ENCODE measurements at places on chromosomes 4 and X.

DNA sequence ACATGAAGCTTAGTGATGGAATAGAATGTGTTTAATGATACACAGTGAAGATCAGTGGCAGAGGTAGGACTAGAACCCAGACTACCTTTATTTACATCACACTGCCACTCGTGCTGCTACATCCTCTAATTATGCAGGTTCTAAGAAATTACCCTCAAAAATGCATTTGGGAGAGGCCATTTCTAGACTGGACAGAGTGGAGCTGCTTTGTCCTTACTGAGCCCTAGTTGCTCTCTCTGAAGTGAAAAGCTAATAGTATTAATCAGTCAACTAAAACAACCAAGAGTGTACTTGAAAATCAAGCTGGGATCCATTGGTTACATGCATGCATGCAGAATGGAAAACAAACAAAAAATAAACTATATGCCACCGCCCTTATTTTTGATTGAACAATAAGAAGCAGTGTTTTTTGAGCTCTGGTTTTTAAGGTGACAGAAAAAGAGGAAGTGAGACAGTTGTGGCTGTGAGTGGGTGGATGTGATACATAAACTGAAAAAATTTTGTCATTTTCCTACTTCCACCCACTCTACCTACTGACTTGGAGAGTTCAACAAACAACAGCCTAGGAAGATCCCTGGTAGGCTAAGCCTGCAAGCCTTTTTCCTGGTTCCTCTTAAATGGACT, 6.8 kb upstream of the VSIG4 start:
- DNase-seq: peak; percentile 54

- no peak for DNase-seq
These were observed 1.5 kb upstream of the NDNF start for GRCh38 chr4:121073672-121074381.

- peak; percentile 52 for DNase-seq
These were observed at the start of gene CDS1 for GRCh38 chr4:84582988-84583875. CDS1 (plus strand) TSS chr4:84583127; CDS start chr4:84583402, 275 bp downstream.

GRCh38 chr4:187903700-187904099, 91.9 kb upstream of the ZFP42 start:
- no peak for DNase-seq

GRCh38 chr4:93030670-93031069, 726.9 kb downstream of the GRID2 start:
- no peak for DNase-seq

GRCh38 chrX:119757979-119758730, at the start of gene SOWAHD:
SOWAHD (plus strand) TSS chrX:119758588; CDS start chrX:119758668, 80 bp downstream.
- no peak for DNase-seq

DNA sequence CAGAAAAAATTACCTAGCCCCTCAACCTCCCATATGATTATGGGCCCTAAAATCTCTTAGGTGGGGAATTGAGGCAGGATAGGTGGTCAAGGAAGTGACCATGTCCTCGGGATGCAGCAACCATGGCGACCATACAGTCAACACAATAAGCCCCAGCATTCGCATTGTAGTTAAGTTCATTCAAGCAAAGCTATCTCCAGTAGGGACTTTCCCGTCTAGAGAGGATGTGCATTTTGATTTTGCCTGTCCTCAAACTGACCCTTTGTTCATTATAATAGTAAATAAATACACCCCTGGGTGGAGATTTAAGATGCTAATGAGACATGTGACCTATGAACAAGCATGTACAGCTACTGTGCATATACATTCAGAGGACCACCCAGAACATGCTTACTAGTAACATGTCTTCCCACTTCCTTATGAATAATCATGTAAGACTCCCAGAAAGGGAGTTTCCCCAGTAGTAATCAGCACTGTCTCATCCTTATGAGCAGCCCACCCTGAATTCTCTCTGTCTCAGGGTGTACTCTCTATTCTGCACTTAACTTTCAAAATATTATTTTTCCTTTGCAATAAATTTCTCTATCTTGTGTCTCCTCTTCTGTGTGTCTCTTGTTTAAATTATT, 74.3 kb downstream of the NUDT11 start:
- no peak for DNase-seq

- DNase-seq: no peak
These were observed 65.5 kb downstream of the MBNL3 start for GRCh38 chrX:132423323-132423722.

DNA sequence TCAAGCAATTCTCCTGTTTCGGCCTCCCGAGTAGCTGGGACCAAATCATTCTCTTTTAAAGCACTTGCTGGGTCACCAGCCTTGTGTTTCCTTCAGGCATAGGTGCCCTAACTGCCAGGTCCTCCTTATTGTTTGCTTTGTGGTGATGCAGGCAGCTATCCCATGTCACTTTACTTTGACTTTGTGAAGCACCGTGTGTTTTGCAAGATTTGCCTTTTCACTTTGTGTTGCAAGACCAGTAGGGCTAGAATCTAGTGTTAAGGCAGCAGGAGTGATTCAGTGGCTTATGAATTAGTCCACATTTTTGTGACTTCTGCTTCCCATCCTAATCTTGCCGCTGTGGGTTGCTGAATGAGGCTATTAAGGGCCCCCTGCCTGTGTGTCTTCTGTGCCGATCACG, 20.2 kb downstream of the SYAP1 start:
- no peak for DNase-seq
